ENCODE measurements at places on chromosomes 16 and 17.

- no peak for DNase-seq
Observed at GRCh38 chr16:49494474-49494873, 120.9 kb downstream of the C16orf78 start.

- no peak for DNase-seq
Observed at GRCh38 chr17:74573169-74573568, 5.9 kb upstream of the CD300H start.

- DNase-seq: no peak
Observed at GRCh38 chr17:1611715-1612114, 16.9 kb downstream of the SLC43A2 start.

GRCh38 chr17:43936434-43936833, 5.8 kb downstream of the PPY start:
- DNase-seq: no peak

- no peak for DNase-seq
Observed at GRCh38 chr16:73354434-73354833, 306.5 kb upstream of the ZFHX3 start.

GRCh38 chr16:25297151-25297787, 39.6 kb upstream of the ZKSCAN2 start:
- peak; percentile 56 for DNase-seq

GRCh38 chr16:47019568-47019967, 46.1 kb upstream of the DNAJA2 start:
- DNase-seq: no peak

GRCh38 chr16:66427036-66427860, at the start of gene BEAN1:
Gene BEAN1, plus strand, starts transcription at chr16:66427295. Its CDS starts 10,382 bp downstream, at chr16:66437677.
- DNase-seq: no peak

DNA sequence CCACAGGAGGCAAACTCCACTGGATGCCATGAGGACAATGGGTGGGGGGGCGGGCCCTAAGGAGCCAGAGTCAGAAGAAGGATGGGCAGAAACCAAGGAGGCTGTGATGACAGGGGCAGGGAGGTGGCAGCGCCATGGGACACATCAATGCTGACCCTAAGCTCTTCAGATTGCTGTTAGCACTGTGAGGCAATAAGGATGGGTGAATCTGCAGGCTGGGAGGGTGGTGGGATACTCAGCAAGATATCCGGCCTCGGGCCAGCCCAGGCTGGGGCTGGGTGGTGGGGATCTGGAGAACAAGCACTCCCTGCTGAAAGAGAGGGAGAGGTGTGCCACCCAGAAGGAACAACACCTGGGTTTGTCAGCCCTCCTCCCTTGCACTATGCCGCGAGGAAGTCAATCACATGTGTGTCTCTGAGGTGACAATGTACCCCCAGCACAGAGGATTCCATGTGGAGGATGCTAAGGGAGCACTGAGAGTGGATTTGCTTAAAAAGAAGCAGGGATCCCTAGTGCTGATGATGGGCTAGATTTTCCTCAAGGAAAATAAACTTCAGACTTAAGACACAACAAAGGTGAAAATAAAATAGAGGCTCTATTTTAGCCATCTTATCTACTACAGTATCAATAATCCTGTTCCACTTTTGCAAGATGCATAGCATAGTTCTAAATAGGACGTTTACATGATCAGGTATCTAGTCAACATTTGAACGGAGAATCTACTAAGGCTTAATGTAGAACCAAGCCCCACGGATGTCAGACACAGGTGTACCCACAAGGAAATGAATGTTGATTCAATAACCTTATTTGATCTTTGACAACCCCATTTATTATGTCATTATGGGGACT, 22.6 kb downstream of the SMPD3 start:
- DNase-seq: no peak

GRCh38 chr16:4682616-4683254, 10.6 kb upstream of the NUDT16L1 start:
- DNase-seq: no peak

- DNase-seq: no peak
Observed at GRCh38 chr16:77059446-77059845, 131.5 kb upstream of the MON1B start.

DNA sequence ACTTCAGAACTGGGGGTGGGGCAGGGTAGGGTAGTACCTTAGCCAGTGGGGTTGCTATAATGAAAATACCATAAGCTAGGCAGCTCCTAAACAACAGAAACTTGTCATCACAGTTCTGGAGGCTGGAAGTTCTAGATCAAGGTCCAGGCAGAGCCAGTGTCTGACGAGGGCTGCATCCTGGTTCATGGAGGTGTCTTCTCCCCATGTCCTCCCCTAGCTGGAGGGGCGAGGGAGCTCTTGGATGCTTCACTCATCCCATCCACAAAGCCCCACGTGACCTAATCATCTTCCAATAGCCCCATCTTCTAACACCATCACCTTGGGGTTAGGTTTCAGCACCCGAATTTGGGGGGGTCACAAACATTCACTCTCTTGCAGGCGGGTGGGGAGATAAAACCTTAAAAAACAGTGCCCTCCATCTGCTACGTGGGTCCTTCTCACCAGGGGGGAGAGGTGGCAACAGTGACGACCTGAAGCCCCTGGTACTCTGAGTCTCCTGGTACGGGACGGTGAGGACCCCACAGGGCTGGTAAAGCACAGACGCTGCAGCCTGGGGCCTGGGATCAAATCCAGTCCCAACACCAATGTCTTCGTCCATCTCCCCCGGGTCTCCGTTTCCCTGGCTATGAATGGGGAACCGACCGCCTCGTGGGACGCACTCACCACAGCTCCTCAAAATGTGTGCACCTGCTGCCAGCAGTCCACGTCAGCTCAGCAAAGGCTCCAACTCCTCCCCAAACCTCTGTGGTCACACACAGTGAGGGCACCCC, 22.8 kb downstream of the RAB40B start:
- peak; percentile 27 for DNase-seq

- no peak for DNase-seq
Observed at GRCh38 chr16:57301126-57301817, 16.8 kb upstream of the PLLP start.

GRCh38 chr16:25707982-25708583, 16.3 kb downstream of the HS3ST4 start:
- no peak for DNase-seq

DNA sequence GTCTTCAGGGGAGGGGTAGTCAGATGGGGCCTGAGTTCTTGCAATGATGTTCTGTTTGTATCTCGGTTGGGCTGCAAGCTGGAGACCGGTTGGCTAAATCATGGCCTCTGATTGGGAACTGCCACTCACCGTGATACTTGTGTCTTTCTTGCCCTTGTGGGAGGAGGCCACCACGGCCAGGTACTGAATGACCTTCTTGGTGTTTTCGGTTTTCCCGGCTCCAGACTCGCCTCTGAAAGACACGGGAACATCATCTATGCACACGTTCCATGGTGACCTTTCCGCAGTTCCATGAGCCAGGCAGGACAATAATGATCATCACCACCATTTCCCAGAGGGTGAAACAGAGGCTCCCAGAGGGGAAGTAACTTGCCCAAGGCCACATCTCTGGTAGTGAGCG, 70.3 kb downstream of the MYH11 start:
- no peak for DNase-seq

- no peak for DNase-seq
Observed at GRCh38 chr17:19641687-19642372, 6.7 kb upstream of the ALDH3A2 start.

DNA sequence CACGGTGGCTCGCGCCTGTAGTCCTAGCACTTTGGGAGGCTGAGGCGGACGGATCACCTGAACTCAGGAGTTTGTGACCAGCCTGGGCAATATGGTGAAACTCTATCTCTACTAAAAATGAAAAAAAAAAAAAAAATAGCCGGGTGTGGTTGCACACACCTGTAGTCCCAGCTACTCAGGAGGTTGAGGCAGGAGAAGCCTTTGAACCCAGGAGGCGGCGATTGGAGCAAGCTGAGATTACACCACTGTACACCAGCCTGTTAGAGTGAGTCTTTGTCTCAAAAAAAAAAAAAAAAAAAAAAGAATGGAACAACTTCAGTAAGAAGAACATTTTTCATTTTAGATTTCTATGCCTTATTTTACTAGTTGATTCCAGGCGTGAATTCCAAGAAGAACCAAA, 2.7 kb downstream of the NUP85 start:
- no peak for DNase-seq

DNA sequence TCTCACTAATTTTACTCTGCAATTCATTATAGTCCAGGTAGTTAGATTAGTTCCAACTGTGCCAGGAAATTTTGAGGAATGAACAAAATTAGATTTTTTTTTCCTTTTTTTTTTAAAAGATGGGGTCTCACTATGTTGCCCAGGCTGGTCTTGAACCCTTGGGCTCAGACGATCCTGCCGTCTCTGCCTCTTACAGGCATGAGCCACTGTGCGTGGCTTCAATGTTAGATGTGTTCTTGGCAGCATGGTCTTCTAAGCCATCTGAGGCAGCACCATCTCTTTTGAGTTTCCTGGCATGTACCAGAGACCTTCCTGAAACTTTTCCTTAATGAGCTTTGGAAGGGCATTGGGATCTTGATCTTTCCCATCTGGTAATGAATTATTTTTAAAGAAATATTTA, 2.6 kb upstream of the AHSP start:
- no peak for DNase-seq

- DNase-seq: no peak
Observed at GRCh38 chr17:59825533-59826322, 67.0 kb downstream of the TUBD1 start.

DNA sequence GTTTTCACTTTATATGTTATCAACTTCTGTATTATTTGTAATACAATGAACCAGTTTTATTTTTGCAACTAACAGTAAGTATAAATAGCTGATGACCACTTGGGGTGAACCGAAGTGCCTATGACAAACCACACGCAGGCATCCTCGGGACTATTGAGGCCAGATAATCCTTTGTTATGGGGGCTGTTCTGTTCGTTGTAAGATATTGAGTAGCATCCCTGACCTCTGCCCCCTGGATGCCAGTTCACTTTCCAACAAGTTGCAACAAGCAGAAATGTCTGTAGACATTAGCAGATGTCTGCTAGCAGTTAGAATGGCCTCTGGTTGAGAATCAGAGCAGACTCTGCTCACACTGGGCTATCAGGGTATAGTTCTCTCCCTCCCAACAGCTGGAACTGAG, 277.0 kb downstream of the WWOX start:
- no peak for DNase-seq

GRCh38 chr16:79673635-79674034, 73.1 kb upstream of the MAF start:
- DNase-seq: no peak

DNA sequence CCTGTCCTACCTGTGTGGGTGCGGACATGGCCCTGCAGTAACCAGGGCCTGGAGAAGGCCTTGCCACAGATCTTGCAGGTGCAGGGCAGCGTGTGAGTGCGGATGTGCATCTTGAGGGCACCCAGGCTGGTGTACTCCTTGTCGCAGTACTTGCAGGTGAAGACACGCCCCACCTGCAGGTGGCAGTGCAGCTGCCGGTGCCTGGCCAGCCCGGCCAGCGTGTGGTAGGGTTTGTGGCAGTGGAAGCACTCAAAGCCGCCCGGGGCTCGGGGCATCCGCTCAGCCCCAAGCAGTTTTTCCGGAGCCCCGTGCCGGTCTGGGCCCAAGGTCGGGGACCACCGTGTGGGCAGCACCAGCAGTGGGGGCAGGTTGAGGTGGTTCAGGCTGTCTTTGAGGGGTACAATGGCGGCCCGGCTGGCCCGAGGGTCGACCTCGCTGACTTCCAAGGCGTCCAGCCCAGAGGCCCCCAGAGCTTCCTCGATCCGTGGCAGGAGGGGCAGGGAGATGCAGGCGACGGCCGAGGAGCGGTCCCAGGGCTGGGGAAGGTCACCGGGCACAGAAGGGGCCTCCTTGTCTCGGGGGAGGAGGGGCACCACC, 5.1 kb downstream of the SNAI3 start:
- no peak for DNase-seq

GRCh38 chr16:86396901-86397311, 113.4 kb upstream of the FOXF1 start:
- DNase-seq: no peak

DNA sequence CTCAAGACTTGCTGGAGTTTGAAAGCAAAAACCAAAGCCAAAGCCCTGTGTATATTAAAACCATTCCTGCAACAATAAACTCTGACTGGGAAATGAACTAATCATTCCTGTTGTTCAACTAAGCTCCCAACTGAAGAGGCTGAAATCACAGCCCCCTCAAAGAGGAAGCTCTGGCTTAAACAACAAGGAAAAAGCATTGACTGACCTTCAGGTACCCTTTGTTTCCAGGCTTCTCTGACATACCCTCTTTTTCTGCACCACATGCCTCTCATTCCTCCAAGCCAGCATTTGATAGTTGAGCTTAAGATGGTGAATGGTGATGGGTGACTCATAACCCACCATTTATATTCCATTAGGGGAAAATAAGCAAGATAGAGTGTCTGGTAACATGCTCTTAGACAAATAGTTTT, 470.9 kb upstream of the SOX9 start:
- no peak for DNase-seq

DNA sequence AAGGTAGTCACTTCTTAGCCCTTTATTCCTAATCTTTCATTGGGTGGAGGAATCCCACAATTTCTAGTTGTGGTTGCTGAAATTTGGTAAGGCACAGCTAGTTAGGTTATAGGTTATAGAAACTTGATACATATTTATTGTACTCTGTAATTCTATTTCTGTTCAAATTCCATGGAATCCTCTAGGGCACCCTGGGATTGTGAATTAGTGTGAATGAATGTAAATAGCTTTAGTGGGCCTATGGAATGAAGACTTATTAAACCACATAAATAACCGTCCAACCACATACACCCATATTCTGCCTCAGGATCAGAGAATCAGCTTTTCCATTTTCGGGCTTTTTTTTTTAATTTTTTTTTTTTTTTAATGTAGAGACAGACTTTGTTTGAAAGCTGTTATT, 9.2 kb downstream of the TANC2 start:
- no peak for DNase-seq

- DNase-seq: no peak
Observed at GRCh38 chr17:68734187-68734900, 133.2 kb upstream of the FAM20A start.

GRCh38 chr17:35797918-35798317, 2.5 kb upstream of the MMP28 start:
- DNase-seq: no peak

DNA sequence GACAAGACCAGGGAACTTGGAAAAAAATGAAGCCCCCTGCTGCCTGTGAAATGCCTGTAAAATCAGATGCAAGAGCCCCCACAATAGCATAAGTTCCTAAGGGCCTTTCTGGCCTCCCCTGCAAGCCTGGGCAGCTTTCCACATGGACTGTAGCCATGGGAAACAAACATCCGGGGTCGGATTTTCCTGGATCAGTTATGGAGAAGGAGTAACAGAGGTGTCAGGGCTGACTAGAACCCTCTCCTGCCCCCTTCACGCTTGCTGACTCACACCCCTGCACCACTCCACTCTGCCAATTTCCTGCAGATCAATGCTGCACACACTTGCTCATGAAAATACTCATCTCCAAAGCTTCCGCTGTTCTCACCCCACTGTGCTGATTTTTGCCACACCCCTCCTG, 258.6 kb downstream of the CBLN1 start:
- no peak for DNase-seq

- no peak for DNase-seq
Observed at GRCh38 chr17:27362909-27363308, 69.0 kb downstream of the WSB1 start.

All from NCI-H1436 (cell line).